ENCODE measurements at places on chromosomes 5 and 9.

- DNase-seq = no peak
Measured at GRCh38 chr5:88368201-88368600, 99.6 kb upstream of the TMEM161B start.

DNA sequence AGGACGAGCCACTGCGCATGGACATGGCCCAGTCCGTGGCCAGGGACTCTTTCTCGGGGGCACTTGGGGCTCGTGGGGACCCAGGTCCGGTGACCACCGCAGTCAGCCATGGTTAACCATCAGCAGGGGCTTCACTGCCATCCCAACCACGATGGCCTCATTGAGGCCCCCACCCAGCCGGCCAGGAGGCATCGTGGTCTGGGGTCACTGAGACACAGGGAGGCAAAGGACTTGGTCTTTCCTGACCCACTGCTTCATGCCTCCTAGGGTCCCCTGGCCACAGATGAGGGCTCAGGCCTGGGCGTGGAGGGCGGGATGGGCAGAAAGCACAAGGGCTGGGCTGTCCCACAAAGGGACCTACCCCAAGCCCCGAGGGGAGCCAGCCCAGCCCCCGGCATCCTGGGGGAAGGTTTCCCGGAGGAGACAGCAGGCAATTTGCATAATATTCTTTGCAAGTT is 6.6 kb downstream of the NACC2 start:
- no peak for DNase-seq

DNA sequence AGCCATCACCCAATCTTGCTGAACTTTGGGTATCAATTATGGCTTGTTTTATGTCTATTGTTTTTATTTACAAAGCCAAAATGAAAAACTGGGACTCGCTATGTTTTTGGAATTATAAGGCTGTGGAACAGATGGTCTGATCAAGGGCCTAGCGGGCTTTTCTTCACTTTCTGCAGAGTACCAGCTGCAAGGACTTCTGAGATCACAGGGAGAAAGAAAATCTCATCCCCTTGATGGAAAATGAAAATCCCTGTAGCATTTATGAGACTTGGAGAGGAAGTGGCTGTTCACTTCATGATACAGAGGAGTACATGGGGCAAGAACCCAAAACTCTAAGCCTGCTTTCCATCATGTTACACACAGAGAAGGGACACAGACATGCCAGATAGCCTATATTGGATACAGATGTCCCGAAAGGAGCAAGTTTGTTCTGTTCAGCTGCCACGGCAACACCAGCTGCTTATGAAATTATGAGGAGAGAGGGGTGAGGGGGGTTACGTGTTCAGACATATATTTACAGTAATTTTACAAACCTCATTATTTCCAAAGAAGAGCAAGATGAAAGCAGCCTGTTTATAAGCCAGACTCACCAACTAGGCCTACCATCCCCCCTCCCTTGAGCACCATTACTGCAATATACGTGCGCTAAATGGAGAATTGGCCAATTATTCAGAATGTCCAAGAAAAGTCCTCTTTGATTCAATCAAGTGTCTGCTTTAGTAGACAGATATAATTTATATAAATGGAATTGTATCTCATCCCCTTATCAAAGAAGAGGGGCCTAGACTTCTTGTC is 220.0 kb downstream of the MARCHF11 start:
- peak; percentile 21 for DNase-seq

- DNase-seq = no peak
Measured at GRCh38 chr9:83410701-83411100, 127.5 kb downstream of the FRMD3 start.

- DNase-seq = no peak
Measured at GRCh38 chr5:55392669-55393068, 84.9 kb downstream of the MTREX start.

- DNase-seq = no peak
Measured at GRCh38 chr5:130104895-130105688, 200.8 kb downstream of the CHSY3 start.

DNA sequence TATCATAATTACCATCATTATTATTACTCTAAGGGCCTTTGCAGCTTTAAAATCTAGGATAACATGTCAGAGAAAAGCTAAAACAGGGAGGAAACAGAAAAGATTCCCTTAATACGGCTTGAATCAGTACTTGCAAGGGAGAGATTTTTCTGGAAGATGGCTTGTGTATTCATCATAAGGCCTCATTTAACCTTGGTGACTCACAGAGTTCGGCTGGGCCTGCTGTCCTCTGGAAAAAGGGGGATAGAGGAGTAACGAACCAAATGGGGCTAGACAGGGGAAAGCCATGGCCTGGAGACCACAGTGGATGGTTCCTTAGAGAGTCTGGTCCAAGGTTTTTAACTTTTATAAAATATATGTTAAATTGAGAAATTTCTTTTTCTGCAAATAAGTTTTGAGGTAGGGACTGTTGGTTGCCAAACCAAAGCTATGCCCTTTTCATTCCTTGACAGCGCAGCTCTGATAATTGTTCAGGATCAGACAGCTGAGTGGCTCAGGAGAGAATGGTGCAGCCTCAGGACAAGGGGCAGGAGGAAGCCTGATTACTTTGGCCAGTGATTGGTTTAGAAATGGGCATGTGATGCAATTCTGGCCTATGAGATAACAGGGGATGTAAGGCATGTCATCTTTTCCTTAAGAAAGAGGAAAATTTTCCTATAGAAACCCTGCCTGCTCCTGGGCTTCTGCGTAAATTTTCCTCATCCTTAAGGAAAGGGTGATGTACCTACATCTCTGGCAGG is 25.6 kb upstream of the GSN start:
- DNase-seq = no peak

- no peak for DNase-seq
Measured at GRCh38 chr5:159536646-159537045, 206.4 kb upstream of the IL12B start.

DNA sequence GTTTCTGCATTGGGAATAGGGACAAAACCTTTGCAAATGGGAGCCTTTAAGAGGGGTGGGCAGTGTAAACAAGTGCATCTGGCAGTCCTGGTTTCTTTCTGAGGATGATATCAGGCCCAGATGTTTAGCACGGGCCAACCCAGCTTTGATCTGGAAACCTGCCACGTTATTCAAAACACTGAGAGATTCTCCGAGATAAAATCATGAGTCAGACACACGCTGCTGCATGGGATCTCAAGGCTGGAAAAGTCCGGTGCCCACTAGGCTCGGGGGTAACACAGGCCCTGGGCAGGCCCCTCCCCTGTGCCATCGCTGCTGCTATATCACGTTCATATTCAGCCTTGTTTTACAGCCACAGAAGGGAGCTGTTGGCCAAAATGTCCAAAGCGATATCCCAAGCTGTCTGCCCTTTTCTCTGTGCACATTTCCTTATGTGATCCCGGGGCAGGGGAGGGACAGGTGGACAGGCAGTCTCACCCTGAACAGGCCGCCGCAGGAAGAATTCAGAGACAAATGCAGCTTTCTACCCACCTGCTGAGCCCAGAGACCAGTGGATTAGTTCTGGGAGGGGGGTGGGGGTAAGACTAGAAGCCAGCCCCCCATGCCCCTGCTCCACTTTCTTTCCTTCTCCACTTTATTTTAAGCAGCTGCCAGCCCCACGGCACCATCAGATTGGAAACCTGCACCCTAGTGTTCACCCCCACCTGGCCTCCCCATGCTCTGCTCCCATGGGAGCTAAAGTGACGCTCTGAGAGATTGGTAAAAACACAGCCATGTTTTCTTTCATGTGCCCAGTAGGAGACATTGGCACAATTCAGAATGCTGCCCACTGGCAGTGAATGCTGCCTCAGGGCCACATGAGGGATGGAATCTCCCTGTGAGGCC is 63.1 kb downstream of the TMOD1 start:
- DNase-seq = peak; percentile 64

- DNase-seq = no peak
Measured at GRCh38 chr5:173325091-173325698, 3.0 kb downstream of the STC2 start.

GRCh38 chr9:98896632-98897031 is 47.1 kb upstream of the COL15A1 start:
- no peak for DNase-seq

DNA sequence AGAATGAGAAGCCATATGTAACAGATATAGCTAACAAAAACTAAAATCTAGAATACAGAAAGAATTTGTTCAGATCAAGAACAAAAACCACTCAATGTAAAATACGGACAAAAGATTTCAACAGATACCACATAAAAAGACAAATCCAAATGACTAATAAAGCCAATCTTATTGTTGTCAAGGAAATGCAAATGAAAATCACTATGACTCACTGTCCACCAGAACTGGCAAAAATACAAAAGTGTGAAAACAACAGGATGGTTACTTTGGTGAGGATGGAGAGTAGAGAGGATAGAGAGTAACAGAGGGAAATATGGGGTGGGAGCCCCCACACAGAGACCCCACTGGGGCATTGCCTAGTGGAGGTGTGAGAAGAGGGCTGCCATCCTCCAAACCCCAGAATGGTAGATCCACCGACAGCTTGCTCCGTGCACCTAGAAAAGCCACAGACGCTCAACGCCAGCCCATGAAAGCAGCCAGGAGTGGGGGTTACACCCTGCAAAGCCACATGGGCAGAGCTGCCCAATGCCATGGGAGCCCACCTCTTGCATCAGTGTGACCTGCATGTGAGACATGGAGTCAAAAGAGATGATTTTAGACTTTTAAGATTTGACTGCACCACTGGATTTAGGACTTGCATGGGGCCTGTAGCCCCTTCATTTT is 15.2 kb upstream of the RHOBTB3 start:
- peak; percentile 63 for DNase-seq

DNA sequence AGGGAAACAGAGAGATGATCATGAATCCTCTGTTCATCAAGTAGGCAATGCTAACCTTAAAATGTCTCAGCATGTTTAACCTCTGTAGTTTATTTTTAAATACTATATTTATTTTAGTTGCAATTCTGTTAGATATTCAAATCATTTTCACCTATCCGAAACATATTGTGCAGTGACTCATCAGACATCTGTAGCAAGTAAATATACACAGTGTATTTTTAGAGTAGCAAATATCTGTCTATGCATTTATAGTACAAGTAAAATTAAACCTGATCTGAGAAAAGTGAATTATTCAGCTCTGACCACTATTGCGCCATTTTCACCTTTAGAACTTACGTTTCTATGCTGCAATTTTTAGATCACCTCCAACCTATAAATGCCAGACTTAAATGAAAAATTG is 24.3 kb upstream of the TUSC1 start:
- no peak for DNase-seq

DNA sequence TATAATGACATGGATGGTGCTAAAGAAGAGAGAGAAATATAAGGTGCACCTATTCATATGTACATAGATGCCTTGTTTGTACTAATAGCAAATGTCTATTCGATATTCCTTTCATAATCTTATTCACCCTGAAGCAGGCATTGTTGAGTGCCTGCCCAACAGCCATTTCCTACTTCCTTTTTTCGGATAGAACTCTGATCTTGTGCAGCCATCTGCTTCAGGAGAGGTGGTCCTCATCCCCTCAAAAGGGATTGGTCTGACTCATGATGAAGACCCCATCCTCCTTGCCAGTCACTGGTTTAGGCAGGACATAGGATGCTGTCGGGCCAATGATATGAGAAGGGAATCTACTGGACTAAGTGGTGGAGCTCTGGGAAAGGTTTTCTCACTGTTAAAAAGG is 8.4 kb upstream of the RANBP3L start:
- no peak for DNase-seq

DNA sequence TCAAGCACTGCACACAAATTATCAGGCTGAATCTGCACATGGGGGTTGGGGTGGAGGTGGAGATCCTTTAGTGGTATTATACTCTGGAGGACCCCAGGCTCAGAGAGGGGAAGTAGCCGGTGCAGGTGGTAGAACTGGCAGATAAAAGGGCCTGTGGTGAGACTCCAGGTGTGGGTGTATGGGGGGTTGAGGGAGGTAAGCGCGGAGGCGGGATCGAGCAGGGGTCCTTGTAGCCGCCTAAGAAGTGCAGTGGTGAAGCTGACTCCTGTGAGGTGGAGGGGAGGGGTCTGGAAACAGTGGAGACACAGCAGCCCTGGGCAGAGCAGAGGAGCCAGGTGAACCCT is 841 bp downstream of the ACSL6 start:
- no peak for DNase-seq

DNA sequence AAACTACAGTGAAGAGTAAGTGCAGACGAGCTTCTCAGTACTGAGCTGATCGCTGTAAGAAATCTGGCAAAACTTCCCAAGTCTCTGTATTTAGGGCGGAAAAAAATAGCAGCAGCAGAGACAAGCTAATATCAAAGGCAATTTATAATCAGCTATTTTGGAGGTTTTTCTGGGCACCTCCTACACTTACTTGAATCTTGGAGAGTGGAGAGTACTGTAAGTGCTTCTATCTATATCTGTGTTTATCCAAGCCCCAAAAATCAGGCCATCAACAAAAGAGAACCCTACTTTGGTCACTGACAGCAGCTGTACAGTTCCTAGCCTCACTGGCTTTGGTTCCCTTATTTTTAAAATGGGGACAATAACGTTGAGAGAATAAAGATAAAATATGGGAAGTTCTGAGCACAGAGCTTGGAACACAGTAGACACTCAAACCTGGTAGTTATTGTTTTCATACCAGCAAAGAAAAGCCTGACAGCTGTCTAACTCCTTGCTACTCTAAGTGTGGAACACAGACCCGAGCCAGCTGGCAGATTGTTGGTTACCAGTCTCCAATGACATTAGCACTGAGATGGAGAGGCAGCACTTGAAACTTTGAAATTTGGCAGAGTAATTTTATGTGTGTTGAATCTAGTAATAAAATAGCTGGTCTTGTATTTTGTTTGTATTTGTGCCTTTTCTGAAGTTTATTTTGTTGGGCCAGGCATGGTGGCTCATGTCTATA is 96.0 kb upstream of the SLC28A3 start:
- no peak for DNase-seq

DNA sequence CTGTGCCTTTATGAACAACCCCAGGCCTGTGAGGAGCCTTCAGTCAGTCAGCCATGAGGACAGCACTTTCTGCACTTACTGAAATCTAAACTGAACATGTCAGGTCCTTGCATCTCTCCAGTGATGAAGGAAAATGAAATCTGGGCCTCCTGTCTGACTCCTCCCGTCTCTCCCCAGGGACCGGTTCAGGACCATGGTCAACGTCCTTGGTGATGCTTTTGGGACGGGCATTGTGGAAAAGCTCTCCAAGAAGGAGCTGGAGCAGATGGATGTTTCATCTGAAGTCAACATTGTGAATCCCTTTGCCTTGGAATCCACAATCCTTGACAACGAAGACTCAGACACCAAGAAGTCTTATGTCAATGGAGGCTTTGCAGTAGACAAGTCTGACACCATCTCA is 77.0 kb upstream of the PLPP6 start:
- no peak for DNase-seq

DNA sequence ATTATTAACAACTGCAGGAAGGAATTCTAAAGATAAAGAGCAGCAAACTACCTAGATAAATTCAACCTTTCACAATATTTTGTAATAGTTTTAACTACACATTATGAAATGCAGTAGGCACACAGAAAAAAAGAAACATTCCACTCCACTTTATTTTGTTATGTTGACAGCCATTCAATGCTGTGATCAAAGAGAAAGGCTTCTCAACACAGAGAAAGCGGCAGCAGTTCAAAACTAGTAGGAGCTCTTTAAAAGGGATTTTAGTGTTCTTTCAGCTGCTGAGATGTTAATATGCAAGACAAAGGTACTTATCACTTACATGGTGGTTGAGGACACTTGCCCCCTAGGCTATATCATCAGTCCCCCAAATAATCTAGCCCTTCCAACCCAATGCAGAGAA is 11.6 kb downstream of the CEMIP2 start:
- DNase-seq = no peak
